Activated T-helper 17 cell treated with anti-CD3 and anti-CD28 coated beads, Interleukin-2, amount 50 U/mL, for 72 hours (primary cell): ENCODE measurements at places on chromosomes 6 and 20. TPM values are rescaled to one million over a fixed set of nuclear protein-coding genes. Genes with fewer than 3 reads are reported as not detected.
A peak's percentile ranks its signal among the peaks of the same experiment; 100 is the strongest.

CST5 gene
- total RNA-seq: not detected

GRCh38 chr6:14487625-14488024 is 370.1 kb downstream of the CD83 start:
- ATAC-seq: no peak

GRCh38 chr6:39003072-39003471 is 45.5 kb upstream of the GLP1R start:
- ATAC-seq: no peak

DNA sequence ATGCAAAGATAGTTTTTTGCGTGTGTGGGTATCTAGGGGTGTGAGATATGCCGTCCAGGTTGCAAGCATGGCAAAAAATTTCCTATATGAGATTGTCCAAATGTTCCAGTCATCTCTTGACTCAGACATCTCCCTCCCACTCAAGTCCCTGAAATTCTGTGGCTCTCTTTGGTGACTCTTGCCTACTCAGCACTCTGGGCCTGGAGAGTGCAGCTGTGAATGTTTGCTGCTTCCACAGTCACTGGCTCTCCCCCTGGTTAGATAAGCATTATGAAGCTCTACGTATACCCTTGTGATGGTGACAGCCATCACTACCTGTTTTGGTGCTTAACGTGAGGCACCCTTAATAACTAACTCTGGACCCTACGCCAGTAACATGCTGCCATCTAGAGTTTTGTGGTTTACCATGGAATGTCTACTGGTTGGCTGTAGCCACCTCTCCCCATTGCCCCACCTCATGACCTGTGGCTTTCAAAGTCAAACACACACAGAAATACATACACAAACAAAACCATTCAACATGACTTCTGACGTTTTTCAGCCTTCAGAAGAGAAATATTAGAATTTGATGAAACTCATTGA is 621.9 kb upstream of the CITED2 start:
- ATAC-seq: no peak

TPBG gene
- total RNA-seq: 0.43 TPM

ME1 gene
- total RNA-seq: 0.32 TPM

SAMD3 gene
- 1.5 TPM for total RNA-seq

- ATAC-seq: no peak
These were observed 2.6 kb downstream of the NPEPL1 start for GRCh38 chr20:58695084-58695722.

PLA2G7 gene
- not detected for total RNA-seq

GRCh38 chr6:89118931-89119330 is 1.1 kb upstream of the SRSF12 start:
- no peak for ATAC-seq

- peak; percentile 68 for ATAC-seq
These were observed 123.5 kb upstream of the SAMD5 start for GRCh38 chr6:147384737-147385710.

- ATAC-seq: no peak
These were observed 347.0 kb downstream of the CDH4 start for GRCh38 chr20:61599061-61599531.
